ENCODE measurements at places on chromosomes 6 and 20.

DNA sequence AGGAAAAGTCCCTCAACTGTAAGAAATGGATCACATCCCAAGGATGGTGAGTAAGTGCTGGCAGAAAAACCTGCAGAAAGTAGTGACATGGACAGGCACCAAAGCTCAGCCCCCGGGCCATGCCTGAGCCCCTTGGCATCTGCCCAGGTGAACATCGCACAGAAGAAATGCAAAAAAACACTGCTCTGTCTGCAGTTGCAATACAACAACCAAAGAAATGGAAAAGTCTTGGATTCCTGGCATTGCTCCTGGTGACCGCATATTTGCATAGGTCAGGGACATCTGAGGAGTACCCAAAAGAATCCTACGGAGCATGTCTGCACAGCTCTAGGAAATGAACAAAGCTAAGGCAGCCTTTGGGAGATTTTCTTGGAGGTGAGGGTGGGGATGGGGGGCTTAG is 63.1 kb upstream of the PTPRT start:
- no peak for DNase-seq

- DNase-seq, result no peak
Observed at GRCh38 chr20:49471397-49471796, 11.1 kb downstream of the KCNB1 start.

DNA sequence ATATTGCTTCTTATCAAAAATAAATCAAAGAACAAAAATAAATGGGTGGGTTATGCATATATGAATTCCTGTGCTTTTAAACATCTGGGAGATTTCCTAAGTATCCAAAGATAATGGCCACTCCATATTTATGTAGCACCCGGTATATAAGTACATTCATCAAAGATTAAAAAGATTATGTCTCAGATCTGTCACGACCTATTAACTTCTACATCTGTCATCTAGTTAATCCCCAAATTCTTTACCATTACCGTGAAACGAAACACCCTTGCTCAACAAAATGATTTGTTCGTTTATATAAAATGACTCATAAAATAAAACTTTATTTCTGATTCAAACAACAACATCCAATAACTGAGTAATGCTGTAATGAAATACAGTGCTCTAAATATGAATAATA is 64.8 kb upstream of the FOXQ1 start:
- no peak for DNase-seq

- no peak for DNase-seq
Observed at GRCh38 chr20:19449051-19449450, 236.6 kb downstream of the SLC24A3 start.

GRCh38 chr6:108733051-108733450 is 115.2 kb upstream of the ARMC2 start:
- DNase-seq, result no peak
